ENCODE measurements at places on chromosomes 2 and 18.

GRCh38 chr2:182554950-182555349 is 128.1 kb upstream of the PDE1A start:
- no peak for DNase-seq

- no peak for DNase-seq
Measured at GRCh38 chr2:72889991-72890390, 2.8 kb downstream of the SPR start.

DNA sequence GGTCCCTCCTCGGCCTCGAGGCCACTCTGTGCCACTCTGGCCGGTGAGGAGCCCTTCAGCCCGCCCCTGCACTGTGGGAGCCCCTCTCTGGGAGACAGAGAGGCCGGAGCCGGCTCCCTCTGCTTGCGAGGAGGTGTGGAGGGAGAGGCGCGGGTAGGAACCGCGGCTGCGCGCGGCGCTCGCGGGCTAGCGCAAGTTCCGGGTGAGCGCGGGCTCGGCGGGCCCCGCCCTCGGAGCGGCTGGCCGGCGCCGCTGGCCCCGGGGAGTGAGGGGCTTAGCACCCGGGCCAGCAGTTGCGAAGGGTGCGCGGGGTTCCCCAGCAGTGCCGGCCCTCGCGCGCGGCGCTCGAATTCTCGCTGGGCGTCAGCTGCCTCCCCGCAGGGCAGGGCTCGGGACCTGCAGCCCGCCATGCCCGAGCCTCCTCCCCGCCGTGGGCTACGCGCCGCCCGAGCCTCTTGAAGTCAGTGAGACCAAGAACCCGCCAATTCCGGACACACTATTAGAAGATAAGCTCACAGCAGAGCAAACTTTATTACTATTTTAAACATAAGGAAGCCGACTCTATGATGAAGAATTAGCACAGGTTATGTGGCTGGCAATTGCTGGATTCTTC is 825.8 kb upstream of the FANCL start:
- no peak for DNase-seq

DNA sequence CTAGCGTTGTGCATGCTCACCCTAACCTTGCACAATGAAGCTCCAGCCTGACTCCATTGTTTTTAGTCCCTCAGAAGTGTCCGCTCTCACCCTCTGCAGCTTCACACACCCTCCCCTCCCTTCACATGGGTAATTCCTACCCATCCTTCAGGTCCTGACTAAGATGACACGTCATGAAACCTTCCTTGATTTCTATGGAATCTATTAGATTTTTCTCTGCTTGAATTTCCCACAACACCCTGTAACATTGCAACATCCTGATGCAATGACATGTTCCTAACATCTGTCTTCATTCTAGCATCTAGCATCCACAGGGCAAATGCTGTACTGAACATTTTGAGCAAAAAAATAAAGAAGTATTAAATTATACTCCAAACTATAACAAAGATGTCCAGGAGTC is 77.0 kb upstream of the PID1 start:
- no peak for DNase-seq

DNA sequence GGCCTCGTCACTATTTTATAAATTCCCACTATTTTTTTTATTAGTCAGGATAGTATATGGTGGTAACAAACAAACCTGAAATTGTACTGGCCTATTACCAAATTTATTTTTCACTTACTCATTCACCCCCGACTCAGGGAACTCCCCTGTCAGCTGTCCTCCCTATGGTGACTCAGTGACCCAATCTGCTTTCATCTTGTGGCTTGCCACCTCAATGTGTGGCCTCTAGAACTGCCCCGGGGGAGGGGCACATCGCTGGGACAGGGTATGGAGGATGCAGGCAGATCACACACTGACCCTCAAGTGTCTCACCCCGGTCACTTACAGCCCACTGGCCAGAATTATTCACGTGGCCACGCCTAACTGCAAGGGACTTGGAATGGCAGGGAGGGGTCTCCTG is 71.6 kb downstream of the ACTR2 start:
- no peak for DNase-seq

DNA sequence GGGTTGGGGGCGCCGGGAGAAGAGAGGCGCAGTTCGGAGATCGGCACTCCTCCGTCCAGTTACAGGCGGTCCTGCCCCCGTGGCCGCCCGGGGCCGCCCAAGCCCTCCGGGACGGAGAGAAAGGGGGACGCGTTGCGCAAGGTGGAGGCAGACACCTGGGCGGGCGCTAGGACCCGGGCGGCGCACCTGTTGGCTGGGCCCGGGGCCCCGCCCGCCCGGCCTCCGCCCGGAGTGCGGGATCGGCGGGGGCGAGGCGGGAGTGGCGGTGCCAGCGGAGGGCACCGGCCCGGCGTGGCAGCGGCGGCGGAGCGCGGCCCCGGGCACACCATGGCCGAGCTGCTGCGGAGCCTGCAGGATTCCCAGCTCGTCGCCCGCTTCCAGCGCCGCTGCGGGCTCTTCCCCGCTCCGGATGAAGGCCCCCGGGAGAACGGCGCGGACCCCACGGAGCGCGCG is at the start of gene SGPP2:
TSS of gene SGPP2 (plus strand) at position 268 of the 453 bp plus-strand sequence. CDS start at position 328, 60 bp downstream.
- DNase-seq, result no peak

DNA sequence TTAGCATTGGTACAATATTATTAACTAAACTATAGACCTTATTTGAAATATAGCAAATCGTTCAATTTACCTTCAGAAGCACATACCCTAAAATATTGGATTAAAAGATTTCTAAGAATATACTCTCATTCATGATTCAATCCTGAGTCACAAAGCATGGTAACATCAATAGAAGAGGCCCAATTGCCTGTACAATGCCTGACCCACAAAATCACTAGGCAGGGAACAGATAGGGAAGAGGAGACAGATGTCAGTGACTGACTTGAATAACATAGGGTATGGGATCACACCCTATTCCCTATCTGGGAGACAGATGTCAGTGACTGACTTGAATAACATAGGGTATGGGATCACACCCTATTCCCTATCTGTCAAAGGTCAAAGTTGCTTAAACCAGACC is 611.6 kb upstream of the VRK2 start:
- no peak for DNase-seq

GRCh38 chr2:234731236-234731635 is 220.6 kb upstream of the SH3BP4 start:
- DNase-seq, result no peak

GRCh38 chr2:157046396-157046795 is 211.1 kb upstream of the GALNT5 start:
- DNase-seq, result no peak

GRCh38 chr2:229237270-229237669 is 33.8 kb downstream of the PID1 start:
- no peak for DNase-seq

- DNase-seq, result no peak
Measured at GRCh38 chr2:46058140-46058539, 239.1 kb upstream of the EPAS1 start.

GRCh38 chr18:49030138-49030537 is 79.4 kb upstream of the SMAD7 start:
- DNase-seq, result no peak

GRCh38 chr2:205462681-205463345 is 219.5 kb upstream of the NRP2 start:
- no peak for DNase-seq

- DNase-seq, result no peak
Measured at GRCh38 chr2:163878718-163879117, 142.9 kb upstream of the FIGN start.

DNA sequence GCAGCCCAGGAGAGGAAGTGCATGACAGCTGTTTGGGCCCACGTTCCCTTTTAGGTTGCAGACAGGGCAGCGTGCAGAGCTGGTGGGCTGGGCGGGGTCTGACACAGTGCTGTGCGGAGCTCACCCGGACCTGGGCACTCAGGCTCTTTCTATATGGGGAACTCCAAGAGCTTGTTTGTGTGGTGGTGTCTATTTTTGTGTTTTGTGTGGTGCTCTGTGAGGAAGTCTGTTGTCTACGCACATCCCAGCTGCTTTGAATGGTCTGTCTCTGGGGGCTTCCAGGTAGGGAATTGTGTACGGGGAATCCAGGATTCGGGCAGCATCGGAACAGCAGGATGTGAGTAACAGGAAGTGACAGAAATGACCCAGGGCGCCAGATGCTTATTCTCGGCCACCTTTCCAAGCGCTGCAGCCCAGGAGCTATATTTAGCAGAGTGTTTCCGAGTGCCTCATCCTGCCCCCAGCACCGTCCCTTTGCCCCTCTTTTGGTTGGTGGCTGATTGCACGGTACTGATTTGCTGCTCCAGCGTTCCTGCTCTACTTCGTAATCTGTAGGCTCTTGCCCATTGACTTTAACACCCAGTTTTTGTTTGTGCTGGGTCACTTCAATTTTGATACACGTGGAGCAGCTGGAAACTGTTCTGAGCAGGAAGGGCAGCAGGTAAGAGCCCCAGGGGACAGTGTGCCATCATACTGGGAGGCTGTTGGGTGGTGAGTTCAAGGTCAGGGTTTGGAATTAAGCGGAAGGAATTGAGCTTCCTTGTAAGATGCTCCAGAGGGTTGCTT is 64.7 kb downstream of the DGKD start:
- no peak for DNase-seq

GRCh38 chr18:3401669-3402620 is 48.0 kb upstream of the TGIF1 start:
- no peak for DNase-seq

DNA sequence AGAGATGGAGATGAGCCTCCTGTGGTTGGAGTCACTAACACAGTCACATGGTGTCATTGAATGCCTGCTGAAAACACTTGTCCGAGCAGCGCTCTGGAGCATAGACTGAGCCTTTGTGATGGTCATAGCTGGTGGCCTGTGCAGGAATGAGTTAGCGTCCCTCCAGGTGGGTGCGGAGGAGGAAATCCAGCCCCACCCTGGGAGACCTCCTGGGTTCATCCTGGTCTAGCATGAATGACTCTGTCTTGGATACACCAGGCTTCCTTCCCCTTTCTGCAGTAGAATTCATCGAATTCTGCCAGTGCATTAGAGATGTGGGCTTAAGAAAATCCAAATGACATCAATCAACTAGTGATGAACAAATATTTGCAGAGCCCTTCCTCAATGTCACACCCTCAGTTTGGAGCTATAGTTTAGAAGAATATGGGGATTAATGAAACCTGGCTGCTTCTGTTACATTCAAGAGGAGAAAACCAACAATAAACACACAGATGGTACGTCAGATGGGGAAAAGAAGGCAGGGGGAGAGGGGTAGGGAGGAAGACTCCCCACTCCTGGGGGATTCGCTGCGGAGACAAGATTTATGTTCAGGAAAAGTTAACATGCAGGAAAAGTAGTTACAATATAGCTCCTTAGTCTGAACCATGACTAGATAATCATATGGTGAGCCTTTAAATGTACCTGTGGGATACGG is 136.7 kb downstream of the DDX1 start:
- DNase-seq, result no peak

DNA sequence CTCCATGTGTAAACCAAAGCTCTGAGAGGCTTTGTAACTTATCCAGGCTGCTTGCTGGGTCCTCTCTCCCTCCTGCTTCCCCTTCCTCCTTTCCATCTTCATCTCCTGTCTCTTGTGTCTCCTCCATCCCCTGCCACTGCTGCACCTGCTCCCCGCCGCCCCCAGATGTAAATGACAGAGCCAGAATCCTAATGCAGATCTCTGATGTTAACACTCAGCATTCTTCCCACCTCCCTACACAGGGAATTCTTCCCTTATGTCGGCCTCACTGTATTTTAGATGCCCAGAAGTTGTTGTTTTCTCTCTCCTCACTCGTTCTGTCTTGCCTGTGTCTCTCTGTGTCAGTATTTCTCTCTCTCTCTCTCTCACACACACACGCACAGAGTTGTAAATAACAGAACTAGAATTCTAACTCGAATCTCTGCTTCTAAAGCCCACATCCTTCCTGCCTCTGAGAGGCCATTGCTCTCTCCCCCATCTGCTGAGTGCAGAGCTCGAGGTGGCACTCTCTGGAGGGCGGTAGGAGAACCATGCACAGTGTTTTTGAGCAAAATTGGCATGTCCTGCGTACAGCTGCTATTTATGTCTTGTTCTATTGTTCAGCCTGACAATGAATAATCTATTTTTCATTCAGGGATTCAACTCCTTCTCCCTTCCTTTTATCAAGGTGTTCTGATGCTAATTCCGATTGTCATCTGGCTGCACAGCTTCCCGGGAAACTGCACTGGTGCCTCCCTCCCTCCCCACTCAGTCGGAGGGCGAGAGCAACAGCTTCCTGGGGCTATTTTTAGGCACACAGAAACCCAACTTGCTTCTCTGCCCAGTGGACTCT is 219.9 kb downstream of the SH3RF3 start:
- DNase-seq, result no peak

DNA sequence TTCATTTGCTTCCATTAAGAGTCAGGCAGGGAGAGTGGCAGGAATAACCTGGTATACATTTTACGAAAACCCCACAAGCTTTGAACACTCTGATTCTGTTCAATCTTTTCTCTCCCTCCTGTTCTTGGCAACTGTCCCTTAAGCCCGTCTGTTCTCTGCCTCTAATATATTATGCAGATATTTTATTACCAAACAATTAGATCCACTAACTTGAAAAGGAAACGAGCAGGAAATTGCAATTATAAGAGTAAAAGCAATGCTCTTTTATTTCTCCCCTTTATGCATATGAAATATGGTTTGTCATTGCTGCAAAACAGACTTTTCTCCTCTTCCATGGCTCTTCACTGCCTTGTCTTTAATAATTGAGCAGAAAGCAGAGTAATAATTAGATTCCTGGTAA is 149.1 kb upstream of the CELF4 start:
- no peak for DNase-seq

DNA sequence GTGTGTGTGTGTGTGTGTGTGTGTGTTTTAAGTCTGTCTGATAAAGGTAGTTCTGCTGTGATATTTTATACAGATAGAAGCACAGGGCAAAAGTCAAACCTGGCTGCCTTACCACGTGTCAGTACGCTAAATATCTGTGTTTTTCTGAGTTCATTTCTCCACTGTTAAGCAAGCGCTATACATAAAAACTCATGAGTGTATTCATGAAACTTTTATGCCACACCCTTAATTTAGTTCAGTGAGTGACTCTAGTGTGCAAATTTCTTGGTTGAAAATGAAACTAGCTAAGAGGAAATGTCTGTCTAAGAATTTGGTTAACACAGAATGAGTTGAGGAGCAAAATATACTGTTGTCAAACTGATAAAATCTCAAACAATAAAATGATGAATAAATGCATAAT is 11.2 kb downstream of the CASP10 start:
- no peak for DNase-seq

DNA sequence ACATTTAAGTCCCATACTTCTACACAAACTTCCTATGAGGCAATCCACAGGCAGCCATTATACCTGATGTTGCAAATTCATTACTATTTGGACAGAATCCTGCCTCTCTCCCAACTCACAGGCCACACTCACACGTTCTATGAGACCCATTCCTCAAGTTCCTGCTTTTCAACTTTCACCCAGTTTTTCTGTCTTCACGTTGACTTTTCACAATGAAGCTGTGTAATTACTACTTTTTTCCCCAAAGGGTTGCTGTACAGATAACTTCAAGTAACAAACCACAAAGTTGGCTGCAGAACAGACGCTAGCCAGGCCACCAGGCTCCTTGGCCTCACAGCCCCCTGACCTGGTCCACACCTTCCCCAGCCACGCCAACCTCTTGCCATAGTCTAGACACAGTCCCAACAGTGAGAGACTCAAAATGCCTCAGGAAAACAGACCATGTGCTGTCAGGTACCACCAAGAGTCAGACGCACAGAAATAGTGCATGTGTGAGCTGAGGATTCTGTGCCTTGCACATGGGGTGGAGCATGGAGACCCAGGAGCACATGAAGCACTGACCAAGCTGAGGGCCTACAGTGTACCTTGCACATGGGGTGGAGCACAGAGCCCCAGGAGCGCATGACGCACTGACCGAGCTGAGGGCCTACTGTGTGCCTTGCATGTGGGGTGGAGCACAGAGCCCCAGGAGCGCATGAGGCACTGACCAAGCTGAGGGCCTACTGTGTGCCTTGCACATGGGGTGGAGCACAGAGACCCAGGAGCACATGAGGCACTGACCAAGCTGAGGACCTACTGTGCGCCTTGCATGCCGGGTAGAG is 61.0 kb downstream of the EIPR1 start:
- no peak for DNase-seq
